ENCODE measurements at places on chromosomes 7 and 10.

- DNase-seq = peak; percentile 56
Observed at GRCh38 chr10:121598263-121599249, at the start of gene FGFR2. FGFR2 (minus strand) TSS chr10:121598444; CDS start chr10:121593817, 4,627 bp downstream.

DNA sequence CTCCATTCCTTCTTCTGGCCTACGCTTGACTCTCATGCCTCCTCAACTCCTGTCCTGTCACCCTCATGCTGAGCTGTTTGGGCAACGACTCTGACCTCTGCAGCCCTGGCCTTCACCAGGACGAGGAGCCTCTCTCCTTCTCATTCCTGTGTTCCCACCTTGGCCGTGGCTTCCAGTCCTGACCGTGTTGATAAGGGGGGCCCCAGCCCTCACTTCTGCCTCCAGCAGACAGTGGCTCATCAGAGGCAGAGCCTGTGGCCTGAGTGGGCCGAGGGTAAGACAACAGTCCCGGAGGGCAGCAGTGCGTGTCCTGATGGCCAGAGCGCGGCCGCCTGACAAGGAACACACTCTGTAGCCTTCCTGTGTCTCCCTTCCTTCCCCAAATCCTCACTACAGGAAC is 61.7 kb upstream of the UBE3C start:
- no peak for DNase-seq

DNA sequence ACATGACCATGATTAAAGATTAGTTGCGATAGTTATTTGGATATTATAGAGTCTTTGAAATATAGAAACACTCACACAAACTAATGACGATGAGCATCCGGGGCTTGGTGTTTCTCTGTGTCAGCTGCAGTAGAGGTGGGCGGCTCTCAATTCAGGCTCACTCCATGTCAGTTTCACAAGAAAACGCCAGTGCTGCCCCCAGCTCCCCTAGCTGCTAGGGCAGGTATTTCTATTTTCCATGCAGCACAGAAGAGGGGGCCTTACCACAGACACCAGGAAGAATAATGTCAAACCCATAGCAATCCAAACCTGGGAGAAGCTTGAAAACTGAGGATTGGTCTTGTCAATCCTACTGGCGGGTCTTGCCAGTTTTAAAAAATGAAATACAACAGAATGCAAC is 197.1 kb downstream of the PHTF2 start:
- no peak for DNase-seq

- no peak for DNase-seq
Observed at GRCh38 chr7:98178321-98178720, 32.9 kb upstream of the BHLHA15 start.

DNA sequence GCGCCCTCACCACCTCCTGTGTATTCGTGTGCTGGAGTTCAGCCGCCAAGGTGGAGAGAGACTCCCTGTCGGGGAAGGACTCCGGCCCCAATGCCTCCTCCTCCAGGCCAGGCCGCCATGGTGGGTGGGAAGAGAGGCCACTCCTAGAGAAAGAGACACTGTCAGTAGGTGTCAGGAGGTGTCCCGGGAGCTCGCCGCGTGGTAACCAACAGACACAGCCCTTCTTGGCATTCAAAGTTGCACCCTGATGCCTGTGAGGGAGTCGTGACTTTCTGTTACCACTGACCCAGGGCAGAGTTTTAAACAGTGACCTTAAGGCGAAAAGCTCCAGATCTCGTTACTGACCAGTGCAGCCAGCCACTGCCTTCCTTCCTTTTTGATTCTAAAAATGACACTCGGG is 155.2 kb downstream of the CUX1 start:
- DNase-seq = no peak

- DNase-seq = no peak
Observed at GRCh38 chr10:122983898-122984297, 3.7 kb downstream of the PSTK start.

DNA sequence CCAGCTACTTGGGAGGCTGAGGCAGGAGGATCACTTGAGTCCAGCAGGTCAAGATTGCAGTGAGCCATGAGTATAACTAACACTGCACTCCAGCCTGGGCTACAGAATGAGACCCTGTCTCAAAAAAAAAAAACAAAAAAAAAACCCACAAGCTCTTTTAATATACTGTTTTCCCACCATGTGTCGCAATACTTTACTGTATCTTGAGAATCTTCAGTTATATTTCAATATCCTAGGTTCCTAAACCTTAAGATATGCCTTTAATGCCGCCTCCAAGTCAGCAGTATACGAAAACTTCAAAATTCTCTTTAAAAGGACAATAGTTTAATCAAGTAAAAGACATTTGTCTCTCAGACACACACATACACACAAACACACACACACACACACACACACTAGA is 62.8 kb downstream of the TAF3 start:
- DNase-seq = no peak

DNA sequence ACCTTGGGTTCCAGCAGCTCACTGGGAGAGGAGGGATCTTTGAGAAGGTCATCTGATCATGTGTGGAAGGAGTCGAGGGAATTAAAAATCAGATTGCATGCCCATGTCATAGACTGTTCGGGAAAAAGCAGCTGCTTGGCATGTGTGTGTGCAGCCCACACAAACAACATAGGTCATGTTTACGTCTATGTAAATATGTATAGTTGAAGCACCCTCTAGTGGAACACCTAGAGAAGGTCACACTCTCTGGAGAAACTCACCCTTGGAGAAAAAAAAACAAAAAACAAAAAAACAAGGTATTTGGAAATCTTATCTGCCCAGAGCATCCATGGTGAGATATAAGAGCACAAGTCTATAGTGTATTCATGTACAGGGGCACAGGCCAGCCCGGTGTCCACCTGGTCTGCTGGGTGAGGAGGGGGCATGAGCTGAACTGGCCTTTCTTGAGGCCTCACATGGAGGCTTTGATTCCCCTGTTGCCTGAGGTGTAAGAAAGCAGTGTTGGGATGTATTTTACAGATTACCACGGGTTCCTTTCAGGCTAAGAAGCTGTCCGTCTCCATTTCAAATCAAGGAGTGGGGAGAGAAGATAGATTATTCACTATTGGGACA is 98.0 kb downstream of the NPY start:
- no peak for DNase-seq

DNA sequence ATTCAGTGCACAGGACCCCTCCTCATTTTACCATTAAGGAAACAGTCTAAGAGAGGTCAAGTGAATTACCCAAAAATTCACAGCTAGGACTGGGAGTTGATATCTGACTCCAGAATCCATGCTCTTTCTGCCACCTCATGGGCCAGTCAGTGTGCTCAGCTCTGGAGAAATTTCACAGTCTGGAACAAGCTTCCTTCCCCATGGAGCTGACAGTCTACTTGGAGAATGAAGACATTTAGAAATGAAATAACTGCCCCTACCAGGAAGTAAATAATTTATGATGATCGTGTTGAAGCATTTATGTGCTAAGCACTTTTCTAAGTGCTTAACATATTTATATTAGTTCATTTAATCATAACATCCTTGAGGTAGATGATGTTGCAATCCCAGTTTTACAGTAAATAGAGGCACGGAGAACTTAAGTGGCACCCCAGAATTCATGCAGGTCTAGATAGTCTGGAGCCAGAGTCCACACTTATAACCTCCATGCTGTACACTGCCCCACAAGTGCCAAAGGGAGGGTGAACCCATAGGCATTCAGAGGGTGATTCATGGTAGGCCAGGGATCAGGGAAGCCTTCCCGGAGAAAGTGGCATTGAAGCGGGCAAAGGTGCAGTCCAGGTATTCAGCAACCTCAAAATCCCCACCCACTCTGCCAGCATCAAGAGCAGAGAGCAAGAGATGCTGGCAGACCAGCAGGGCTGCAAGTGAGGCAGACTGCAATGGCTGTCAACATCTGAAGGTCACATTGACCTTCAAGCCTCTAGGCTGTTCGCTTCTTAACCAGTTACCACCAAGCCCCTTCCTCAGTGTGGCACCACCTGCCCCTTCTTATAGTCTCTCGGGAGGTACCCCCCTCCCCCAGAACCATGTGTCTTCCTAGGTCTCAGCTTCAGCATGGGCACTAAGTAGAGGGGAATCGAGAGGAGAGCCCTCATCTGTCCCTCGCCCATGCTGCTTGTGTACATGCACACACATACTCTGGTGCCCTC is 38.4 kb upstream of the LRRC4 start:
- no peak for DNase-seq

- no peak for DNase-seq
Observed at GRCh38 chr10:76113952-76114351, 682.5 kb downstream of the LRMDA start.

DNA sequence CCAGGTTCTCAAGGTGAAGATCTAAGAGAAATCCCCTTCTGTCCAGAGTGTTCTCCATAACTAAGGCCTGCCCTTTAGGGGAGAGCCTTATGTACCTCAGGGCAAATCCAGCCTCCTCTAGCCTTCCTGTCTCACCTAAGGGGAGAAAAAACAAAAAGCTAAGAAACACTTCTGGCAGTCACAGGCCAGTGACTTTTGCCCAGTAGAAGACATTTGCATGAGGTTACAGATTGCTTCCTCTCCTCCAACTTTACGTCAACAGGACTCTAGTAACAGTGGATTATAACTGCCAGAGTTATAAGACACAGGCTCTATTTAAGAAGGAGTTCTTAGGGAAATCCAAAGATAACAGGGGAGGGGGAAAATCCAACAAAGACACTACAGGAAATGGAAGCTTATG is 15.9 kb upstream of the FAM241B start:
- DNase-seq = no peak

- DNase-seq = no peak
Observed at GRCh38 chr7:9502269-9502668, 1068.9 kb downstream of the NXPH1 start.

GRCh38 chr10:95909561-95909960 is 1.8 kb downstream of the CC2D2B start:
- DNase-seq = no peak

DNA sequence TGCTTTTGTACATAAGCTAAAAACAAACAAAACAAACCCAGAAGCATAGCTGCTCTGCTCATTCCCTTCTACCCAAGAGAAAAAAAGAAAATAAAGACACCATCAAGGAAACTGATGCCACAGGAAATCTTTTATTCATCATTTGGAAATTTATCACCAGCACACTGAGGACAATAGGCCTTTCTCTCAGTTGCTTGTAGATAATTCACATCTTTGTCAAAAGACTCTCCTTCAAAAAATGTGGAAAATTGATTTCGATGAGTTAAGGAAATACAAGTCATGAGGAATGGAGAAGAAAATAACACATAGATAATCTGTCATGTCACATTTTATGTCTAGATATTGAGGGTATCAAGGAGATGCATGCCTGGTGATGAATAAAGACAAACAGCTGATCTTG is 53.5 kb downstream of the ZNF37A start:
- DNase-seq = no peak

DNA sequence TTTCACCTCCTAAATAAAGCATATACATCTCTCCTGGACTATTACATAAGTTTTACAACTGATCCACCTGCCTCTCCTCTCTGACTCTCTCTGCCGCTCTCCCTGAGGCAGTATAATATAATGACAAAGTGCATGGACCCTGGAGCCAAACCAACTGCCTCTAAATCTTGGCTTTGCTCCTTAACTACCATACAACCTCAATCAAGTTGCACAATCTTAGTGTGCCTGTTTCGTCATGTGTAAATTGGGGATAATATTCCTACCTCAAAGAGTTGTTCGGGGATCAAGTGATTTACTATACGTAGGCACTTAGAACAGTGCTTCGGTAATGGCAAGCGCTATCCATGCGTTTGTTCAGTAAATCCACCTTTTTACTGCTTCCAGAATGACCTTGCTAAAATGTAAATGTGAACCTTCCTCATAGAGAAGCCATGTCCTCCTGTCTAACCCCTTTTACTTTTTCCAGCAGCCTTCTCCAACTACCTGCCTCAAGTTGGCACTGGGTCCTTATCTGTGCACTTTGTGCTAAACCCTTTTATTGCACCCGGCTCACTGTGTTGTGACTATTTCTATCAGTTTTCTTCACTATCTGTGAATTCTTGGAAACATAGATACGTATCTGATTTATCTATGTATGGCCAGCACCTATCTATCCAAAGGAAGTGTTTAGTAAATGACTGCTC is 30.6 kb upstream of the DLD start:
- no peak for DNase-seq

DNA sequence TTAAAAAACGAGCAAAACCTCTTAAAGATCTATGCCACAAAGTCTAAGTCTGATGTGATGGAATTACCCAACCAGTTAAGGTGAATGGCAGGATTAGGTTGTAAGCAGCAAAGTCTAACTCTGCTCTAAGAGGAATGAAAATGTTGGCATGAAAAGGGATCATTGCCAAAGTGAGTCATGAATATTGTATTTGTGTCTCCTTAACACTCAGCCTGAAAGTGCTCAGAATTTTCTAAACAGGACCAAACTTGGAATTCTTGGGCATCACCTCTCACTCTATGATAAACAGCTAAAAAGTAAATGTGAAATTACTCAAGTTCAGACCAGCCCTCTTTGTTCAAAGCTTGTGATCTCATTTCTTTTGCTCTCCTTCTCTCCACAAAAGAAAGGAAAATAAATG is 27.0 kb downstream of the PPP1R3A start:
- DNase-seq = no peak

DNA sequence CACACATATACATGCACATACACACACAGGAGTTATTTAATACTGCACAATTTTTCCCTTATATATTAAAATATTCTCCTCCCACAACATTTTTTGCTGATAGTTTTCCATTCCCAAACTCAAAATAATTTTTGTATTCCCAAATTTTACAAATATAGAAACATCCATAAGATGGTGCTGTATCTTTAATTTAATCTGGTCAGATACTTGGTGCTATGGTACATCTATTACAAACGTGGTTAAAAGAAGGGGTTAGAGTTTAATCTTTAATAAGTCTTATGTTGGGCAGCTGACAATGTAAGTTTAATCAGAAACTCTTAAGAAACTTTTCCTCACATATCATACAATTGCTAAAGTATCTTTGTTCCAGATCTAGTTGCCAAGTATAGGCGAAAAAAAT is 10.2 kb upstream of the CADPS2 start:
- no peak for DNase-seq

DNA sequence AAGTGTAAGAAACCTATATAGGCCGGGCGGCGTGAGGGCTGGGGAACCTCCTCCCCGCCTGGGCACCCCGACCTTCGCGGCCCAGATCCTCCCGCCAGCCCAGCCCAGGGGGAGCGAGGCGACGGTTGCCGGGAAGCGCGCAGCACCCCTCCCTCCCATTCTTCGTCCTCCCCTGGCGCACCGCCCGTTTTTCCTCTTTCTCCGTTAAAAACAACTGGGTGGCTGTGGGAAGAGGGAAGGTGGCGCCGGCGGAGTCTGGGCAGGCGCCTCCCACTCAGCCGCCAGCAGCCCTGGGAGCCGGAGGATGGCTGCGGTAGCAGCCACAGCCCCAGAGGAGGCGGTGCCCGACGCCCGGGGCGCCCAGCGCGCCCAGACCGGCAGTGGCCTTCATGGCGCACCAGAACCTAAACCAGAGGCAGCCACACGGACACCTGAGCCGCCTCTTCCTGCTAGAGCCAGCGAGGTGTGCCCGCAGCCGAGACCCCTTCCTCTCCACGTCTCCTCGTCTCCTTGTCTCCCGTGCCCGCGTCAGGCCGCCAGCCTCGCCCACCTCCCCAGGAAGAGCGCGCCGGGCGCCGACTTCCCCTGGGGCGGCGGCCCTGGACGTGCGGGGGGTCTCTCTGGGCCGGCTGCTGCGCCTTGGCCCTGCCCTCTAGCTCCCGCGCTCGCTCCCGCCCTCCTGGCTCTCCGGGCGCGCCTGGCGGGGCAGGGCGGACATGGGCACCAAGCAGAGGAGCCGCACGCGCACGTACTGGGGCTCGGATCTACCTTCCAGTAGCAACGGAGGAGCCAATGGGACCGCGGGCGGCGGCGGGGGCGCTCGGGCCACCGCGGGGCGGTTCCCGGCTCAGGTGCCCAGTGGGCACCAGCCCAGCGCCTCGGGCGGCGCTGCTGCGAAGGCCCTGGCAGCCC is 32.8 kb upstream of the SFTPD start:
- no peak for DNase-seq

GRCh38 chr7:26993816-26994810 is 101.7 kb downstream of the HOXA1 start:
- DNase-seq = no peak
